GM19239 (cell line): ENCODE measurements at places on chromosomes 2 and 18.

GRCh38 chr2:157158111-157158510 lies 99.4 kb upstream of the GALNT5 start:
- no peak for DNase-seq

DNA sequence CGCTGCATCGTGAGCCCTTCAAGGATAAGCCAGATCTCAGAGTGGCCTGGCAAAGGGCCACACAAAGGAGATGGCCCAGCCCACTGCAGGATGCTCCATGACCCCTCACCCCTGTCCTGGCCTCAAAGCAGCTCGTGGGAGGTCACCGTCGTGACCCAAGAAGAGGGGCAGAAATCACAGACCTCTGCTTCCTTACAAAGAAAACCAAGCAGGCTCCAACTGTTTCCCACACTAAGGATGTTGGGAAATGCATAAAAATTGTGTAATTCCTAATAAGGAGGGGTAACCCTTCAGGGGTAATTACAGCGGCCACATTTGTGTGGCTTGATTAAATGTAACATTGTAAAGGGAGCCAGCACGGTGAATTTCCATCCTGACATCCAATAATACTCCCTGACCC lies 102.3 kb downstream of the BOD1L2 start:
- DNase-seq: no peak

DNA sequence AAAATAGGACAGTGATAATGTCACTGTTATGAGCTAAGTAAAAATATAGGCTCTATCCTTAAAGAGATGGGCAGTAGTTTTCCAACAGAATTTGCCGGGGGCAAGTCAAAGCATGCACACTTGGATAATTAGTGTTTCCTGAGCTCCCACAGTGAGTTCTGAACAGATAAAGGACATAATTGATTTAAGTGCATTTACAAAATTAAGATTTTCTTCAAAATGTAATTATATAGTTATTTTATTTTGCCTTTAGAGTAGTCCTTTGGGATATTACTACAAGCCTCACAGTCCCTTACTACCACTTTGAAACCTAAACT lies 107.6 kb downstream of the RAPGEF4 start:
- DNase-seq: no peak

DNA sequence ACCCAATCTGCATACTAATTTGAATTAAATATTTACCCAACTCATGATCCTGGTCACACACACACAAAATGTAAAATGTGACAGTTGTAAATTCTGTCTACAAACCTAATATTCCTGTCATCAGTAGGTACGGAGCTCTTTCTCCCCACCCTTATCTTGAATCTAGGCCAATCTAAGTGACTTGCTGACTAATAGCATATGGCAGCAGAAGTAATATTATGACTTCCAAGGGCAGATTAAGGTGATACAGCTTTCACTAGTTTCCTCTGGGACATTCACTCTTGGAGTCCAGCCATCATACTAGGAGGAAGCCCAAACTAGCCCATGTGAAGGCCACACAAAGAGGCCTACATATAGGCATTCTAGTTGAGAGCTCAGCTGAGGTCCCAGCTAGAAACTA lies 89.4 kb downstream of the TMEM131 start:
- DNase-seq: no peak
